ENCODE measurements at places on chromosomes 7 and 10. TPM values are rescaled to one million over a fixed set of nuclear protein-coding genes. Genes with fewer than 3 reads are reported as not detected.

SERPINE1 gene
- 1.6 TPM for total RNA-seq

SYT15B gene
- 0.04 TPM for total RNA-seq

MYL10 gene
- not detected for total RNA-seq

CHCHD1 gene
- 37.8 TPM for total RNA-seq

KIN gene
- total RNA-seq, result 7.4 TPM

ZNF425 gene
- 7.1 TPM for total RNA-seq

HHEX gene
- 0.32 TPM for total RNA-seq

AASS gene
- 42.1 TPM for total RNA-seq

NANOS1 gene
- 1.5 TPM for total RNA-seq

CHRM2 gene
- 79.8 TPM for total RNA-seq

DBF4 gene
- total RNA-seq, result 16.2 TPM

ZNF282 gene
- total RNA-seq, result 34.2 TPM

MUC3A gene
- total RNA-seq, result not detected

NUDT13 gene
- 1.5 TPM for total RNA-seq

SLC26A5 gene
- 0.15 TPM for total RNA-seq

CRYGN gene
- 1.3 TPM for total RNA-seq

PPP1R9A gene
- total RNA-seq, result 41.5 TPM

PPP1R3A gene
- total RNA-seq, result 24.2 TPM

ASZ1 gene
- not detected for total RNA-seq

TRDMT1 gene
- total RNA-seq, result 10.1 TPM

CYP26C1 gene
- 0.06 TPM for total RNA-seq

COL26A1 gene
- total RNA-seq, result 14.8 TPM

ANXA8 gene
- total RNA-seq, result 0.32 TPM

AP1S1 gene
- total RNA-seq, result 59.5 TPM

PHYHIPL gene
- 0.21 TPM for total RNA-seq

MRPS24 gene
- total RNA-seq, result 160 TPM

ARMC3 gene
- total RNA-seq, result 0.07 TPM

STK17A gene
- 18.0 TPM for total RNA-seq

SUN3 gene
- not detected for total RNA-seq

ABCB4 gene
- total RNA-seq, result 1.0 TPM

CHST3 gene
- total RNA-seq, result 22.5 TPM
